ENCODE measurements at places on chromosomes 6 and 20.

DNA sequence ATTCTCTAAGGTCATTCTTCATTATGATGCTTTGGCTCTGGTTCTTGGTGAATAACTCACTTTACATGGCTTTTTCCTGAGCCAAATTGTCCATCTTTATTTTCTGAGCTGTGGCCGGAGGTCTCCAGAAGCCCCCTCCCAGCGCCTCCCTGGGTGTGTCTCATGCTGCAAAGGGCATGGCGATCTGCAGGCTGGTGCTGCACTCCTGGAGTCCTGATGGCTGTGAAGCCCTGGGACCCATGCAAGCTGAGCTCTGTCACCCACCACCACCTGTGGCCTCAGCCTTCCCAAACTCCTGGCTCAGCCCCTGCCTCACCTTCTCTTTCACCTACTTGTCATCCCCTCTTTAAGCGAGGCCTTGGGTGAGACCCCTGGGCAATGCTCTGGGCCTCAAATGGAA lies 96.9 kb downstream of the CEBPB start:
- no peak for DNase-seq

- DNase-seq, result no peak
Measured at GRCh38 chr20:41213150-41213820, 75.9 kb downstream of the PLCG1 start.

- peak; percentile 19 for DNase-seq
Measured at GRCh38 chr20:49186535-49187329, 1.4 kb downstream of the STAU1 start.

GRCh38 chr6:25462235-25462897 lies 183.2 kb downstream of the CARMIL1 start:
- no peak for DNase-seq

DNA sequence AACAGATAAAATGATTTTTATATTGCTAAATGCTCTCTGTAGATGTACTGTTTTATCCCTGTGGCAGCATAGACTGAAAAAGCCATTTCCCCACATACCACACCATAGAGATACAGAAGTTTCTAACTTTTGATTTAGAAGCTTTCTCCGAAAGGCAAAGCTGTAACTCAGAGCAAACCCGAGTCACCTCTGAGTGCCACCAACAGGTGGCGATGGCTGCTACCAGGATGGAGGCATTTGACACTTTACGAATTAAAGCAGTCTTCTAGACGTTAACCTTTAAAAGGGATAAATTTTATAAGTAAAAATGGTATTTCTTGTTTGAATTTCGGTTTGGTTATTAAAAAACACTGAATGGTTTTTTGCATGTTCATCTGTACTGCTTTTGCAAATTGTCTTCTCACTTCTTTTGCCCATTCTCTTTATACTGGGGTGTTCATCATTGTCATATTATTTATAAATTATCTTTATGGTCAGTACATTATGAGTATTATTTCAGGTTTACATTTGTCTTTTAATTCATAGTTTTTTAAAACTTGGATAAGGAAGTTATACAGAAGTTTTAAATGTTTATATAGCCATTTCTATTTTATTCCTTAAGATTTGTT lies 201.0 kb upstream of the CEP162 start:
- peak; percentile 66 for DNase-seq

- DNase-seq, result no peak
Measured at GRCh38 chr6:17633465-17634188, 33.5 kb downstream of the FAM8A1 start.

DNA sequence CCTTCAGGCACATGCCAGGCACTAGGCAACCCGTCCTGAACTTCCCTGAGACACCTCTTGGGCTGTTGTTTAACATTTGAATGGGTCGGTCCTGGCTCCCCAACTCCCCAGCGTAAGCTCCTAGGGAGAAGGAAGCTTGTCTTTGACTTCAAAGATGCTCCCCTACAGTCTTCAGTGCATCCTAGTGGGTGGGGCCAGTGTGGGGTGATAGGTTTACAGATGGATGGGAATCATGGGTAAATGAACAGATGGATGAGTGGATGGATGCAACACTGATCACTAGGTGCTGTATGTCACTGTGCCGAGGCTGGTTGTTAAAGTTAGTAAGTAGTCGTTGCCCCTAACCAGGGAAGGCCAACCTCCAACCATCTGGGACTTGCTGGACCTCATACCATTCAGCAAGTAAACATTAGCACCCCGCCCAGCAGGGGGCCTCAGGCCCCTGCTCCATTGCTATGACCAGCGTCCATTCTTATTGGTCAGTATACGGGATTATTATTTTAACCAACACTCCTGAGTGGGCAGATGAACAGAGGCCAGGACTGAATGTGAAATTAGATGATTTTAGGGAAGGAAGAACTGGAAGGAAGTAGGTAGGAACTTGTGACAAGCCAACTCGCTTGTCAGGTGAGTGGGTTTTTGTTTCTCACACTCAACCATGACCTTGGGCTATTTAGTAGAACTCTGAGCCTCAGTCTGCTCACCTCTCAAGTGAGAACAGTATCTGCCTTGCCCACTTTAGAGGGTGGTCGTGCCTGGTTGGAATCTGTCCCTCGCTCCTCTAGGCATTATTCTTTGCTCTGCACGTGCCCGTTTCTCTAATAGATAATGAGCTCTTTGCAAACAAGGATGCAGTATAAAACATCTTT lies 82.9 kb upstream of the FOXP4 start:
- peak; percentile 61 for DNase-seq

DNA sequence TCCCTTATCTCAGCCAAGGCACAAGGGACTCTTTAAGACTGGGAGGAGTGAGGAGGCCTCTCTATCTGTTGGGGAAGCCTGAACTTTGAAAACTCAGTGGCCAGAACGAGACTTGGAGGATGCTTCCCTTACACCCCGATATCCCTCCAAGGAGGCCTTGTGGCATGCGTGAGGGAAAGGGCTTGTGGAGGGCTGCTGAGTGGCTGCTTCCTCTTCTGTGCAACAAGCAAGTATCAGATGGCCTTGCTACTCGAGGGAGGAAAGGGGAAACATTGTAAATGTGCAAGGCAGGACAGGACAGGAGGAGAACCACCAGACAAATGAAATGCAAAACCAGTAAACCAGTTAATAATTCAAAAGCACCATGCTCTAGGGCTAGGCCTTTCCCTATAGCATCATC lies 306.5 kb upstream of the MAP3K7 start:
- DNase-seq, result no peak

GRCh38 chr6:111175109-111175508 lies 87.8 kb downstream of the SLC16A10 start:
- DNase-seq, result no peak

DNA sequence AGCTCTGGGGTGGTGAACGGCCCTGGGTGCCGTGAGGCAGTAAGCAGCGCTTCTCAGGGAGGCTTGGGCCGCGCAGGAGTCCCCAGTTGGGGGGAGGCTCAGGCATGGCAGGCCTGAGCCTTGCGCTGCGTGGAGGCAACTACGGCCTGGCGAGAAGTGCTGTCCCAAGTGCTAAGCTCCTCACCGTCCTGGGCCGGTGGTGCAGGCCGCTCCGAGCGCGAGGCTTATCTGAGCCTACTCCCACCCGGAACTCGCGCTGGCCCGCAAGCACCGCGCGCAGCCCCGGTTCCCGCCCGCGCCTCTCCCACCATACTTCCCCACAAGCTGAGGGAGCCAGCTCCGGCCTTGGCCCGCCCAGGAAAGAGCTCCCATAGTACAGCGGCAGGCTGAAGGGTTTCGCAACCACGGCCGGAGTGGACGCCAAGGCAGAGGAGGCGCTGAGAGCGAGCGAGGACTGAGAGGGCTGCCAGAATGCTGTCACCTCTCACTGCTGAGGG lies 1.8 kb upstream of the WRNIP1 start:
- DNase-seq, result no peak

DNA sequence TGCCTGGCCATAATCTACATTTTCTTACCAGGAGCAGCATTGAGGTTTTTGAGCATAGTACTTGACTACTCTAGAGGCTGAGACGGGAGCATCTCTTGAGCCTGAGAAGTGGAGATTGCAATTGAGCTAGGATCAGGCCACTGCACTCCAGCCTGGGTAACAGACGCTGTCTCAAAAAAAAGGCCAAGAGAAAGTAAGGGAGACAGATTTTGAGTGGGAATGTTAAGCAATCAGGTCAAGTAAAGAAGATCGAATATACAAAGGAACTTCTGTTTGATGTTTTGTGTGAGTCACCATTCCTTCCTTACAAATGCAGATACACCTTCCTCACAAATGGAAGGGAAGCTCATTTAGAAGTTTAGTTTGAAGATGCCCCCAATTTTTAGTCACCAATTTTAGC lies 4.4 kb downstream of the PNRC1 start:
- DNase-seq, result no peak

GRCh38 chr6:125942672-125943527 lies 13.7 kb upstream of the HINT3 start:
- no peak for DNase-seq

DNA sequence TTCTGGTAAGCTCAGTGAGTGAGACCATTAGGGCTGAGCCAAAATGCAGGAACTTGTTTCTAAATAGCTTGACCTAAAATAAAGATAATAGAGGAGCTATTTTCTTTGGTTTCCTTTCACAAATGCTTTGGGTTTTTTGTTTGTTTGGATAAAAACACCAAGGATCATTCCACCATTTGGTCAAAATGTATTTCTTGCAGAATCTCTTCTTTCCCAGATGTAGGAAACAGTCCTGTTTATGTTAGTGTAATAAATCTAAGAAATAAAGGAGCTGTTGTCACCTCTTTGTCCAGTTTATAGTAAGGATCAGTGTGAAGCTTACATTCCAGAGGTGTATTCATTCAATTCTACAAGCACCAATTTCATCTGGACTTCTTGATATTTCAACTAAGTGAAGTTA lies 297.8 kb downstream of the GJA1 start:
- DNase-seq, result no peak

DNA sequence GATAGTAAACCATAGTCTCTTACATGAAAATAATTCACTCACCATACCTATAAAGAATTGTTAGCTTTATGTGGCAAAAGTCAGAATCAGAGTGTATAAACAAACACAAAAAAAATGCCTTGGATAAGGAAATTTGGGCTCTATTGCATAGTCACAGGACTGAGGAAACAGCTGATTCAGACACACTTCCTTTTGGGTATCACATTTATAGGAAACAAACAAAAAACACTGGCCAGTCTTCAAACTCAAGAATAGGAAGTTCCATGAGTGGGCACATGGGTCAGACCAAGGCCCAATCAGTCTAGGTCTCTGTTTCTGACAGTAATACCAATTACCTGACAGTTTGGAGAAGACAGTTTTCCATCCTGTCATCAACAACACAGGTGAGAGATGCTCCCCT lies 8.0 kb downstream of the SLC18B1 start:
- no peak for DNase-seq

DNA sequence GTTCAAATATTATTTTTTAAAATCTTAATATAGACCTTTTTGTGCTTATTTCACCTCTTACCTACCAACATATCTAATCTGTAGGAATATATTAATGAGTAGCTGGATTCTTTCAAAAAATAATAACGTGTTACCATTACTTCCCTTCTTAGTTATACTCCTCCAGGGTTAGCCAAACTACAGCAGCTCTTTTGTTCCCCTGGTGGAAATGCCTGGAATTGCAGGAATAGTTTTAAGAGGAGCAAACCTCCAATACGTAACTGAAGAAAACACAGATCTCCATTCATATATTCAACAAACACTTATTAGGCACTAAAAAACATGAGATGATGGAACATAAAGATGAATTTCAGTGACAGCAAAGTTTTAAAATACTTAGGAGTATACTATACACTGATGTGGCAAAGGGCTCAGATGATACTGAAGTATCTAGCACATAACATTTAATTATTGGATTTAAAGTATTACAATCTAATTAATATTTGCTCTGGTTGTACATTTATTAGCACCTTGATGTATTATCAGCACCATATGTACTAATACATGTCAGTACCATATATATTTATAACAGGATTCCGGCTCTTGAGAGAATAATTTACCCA lies 78.3 kb downstream of the TBX18 start:
- no peak for DNase-seq

DNA sequence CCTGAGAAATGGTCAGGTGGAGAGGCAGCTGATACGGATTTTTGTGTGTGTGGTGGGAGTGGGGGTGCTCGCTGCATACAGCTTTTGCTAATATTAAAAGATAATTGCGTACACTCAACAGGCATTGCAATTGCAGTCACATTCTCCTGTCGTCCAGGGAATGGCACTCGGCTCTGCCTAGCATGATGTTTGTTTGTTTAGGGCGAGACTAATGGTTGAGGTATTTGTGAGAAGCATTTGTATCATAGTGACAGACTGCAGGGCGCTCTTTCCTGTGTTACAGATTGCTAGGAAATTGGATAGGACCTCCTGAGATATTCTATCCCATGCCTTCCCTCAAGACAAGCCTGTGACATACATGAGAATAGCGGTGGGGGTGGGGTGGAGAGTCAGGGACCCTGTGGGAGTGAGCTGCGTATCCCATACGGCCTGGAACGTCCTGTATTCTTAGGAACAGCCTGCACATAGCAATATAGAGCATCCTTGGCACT lies 207.4 kb downstream of the SOX4 start:
- DNase-seq, result peak; percentile 43

GRCh38 chr20:57654363-57654997 lies 34.3 kb upstream of the ZBP1 start:
- peak; percentile 66 for DNase-seq

DNA sequence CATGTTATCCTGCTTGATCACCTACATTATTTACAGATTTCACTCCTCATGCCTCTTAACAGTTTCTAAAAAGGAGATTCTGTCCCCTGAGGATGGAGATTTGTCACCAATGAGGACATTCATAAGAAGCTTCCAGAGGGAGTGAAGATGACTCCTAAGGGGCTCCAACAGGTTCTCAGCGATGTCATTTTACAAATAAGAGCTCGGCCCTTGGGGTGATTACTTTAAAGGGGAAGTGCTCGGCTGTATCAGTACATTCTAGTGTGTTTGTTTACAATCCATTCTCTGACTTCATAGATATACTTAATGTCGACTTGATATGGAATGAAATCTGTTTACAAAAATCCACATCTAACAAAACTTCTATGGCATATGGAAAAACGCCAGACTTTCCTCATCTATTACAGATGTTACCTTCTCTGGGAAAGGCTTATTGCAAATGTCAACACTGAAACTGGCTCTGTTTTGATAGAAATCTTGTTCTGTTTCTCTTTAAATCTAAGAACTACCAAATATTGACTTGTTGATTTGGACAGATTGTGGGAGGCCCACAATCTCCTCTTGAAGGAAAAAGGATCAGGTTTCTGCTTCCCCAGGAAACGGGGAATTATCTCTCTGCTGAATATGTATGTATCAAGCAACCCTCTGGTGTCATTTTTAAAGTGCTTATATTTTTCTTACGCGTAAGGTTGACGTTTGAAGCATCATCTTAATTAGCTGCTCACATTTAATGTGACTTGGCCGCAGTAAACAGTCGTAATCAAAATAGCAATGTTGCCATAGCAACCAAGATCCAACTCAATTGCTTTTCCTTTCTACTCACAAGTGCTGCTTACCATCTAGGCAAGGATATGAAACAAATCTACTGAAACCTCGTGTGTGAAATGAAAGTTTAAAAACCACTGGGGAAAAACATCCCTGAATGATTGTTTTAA lies 95.7 kb downstream of the SHLD1 start:
- DNase-seq, result no peak

DNA sequence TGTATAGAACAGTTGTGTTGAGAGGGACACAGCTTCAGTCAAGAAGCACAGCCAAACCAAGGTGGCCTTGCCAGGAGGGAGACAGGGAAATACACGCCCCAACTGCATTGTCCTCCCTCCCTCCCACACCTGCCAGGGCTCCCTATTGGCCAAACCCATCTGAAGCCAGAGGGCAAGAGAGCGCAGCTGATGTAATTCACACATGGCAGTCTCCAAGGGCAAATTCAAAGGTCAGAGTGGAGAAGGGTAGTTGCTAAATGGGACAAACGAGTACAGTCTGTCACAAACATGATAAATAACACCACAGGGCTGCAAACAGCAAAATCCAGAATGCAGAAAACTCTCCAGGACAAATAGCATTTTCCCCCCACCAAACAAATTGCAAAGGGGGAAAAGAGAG lies 23.2 kb upstream of the PPP1R16B start:
- no peak for DNase-seq
